ENCODE measurements at places on chromosomes 6 and 20.

DNA sequence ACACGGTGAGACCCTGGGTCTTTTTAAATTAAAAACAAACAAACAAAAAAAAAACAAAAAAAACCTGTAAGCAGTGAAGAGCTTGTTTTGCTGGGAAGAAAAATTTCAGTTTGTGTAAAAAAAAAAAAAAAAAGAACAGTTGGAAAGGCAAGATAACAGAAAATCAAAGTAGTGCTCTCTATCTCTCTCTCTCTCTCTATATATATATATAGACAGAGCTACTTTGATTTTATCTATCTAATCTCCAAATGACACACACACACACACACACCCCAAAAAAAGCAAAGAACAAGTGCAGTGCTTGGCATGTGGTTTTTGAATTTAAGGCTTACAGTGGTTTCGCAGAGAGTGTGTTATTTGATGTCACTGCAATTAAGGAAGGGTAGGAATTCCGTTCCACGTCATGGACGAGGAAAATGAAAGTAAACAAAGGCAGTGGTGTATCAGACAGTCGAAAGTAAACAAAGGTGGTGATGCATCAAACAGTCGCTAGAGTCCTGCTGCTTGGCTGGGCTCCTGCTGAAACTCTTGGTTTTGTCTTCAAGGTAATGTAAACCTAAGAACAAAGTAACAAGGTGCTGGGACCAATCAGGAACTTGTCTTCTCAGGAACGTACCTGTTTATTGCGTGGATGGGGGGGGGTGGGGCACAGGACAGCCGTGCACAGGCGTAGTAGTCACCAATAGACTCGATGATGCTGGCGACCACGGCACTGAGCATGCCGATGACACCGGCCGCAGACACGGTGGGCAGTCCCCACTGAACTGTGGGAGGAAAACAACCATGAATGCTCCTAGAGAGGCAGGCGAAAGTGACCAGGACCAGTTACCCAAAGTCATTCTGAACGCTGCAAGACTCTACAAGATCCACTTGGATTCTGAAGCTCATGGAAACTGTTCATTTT, 131.8 kb downstream of the SLC23A2 start:
- DNase-seq, result peak; percentile 18

- no peak for DNase-seq
Measured at GRCh38 chr6:44278315-44278714, 8.1 kb downstream of the TMEM151B start.

GRCh38 chr6:124854338-124854922, 107.8 kb upstream of the RNF217 start:
- DNase-seq, result no peak

- no peak for DNase-seq
Measured at GRCh38 chr6:44339763-44340625, 2.5 kb upstream of the SPATS1 start.

- DNase-seq, result no peak
Measured at GRCh38 chr20:36469973-36470372, 71.3 kb upstream of the MYL9 start.

GRCh38 chr6:150813993-150814359, 51.5 kb upstream of the MTHFD1L start:
- DNase-seq, result no peak

DNA sequence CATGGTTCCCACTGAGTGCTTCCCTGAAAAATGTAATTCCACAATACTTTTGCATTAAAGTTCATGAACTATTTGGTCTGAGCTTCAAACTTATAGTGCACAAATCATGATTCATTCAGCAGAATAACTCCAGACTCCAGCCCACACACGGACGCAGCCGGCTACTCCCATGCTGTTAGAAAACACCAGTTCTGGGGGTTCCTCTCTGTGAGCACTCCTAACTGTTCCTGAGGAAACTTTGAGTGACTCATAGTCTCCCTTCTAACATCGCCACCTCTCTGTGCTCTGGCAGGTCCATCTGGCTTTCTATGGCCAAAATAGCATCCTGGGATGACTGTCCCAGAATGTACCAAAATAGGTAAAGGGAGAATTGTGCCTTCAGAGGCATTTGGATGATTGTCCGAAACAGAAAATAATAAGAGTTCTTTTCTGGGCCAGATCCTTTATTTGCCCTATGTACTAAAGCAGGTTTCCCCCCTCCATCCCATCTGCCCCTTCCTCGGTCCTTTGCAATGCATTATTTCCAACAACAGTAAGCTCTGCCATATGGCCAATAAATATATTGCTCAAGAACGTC, 32.3 kb upstream of the LY86 start:
- DNase-seq, result no peak

GRCh38 chr6:44569931-44570385, 182.5 kb downstream of the CDC5L start:
- DNase-seq, result no peak

DNA sequence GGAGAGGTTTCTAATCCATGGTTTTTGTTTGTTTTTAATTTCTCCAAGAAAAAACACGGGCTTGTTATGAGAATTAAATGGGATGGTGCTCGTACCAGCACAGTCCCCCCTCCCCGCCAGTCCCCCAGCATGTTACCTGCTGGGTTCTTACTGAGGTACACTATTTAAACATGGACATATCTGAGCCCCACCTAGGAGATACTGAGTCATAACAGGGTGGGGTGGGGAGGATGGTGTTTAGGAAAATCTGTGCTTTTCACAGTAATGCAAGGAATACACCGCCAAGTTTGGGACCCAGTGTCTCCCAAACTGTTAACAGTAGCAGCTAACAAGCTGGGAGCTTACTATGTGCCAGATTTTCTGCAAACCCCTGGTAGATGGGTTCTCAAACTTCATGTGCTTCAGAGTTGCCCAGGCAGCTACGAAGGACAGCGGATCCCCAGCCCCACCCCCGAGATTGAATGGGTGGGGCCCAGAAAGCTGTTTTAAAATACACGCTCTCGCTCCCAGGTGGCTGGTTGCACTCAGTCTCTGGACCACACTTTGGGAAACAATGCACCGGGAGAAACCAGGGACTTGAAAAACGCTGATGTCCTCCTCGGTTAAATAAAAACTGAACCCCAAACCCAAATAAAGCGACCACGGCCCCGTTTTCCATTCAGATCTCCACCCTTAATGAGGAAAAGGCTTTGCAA, 995 bp downstream of the ZFP64 start:
- no peak for DNase-seq

DNA sequence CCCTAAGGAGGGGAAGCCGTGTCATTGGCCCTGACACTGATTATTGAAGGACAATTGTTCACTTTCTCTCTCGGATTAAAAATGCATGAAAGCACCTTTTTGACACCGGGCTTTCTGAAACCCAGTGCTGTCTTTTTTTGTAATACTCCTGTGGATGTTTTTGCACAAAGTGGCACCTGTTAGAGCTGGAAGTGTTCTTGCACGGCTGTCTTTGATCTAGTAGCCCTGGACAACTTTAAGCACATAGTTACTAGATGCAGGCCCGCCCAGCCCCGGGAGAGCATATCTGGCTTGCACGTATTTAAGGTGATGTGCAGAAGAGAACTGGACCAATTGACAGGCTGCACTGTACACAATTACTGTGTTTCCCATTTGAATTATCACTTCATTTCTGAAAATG, 72.6 kb downstream of the ARID1B start:
- DNase-seq, result no peak

DNA sequence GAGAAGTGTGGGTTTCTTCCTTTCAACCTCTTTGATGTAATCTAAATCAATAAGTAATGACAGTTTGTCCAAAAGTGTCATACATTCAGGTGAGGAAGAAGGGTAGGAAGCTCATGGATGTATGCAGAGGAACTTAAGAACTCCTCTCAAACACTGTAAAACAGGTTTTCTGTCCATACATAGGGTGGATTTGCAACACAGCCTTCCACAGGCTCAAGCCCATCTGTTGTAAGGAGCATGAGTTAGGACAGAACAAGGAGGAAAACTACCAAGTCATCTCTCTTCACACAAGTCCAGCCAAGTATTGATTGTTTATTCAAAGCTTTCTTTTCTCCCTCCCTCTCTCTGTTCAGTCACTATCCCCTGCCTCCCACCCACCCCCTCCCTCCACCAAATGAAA, 49.0 kb upstream of the CDYL start:
- DNase-seq, result no peak

- DNase-seq, result peak; percentile 22
Measured at GRCh38 chr6:100573166-100573565, 108.4 kb upstream of the SIM1 start.

DNA sequence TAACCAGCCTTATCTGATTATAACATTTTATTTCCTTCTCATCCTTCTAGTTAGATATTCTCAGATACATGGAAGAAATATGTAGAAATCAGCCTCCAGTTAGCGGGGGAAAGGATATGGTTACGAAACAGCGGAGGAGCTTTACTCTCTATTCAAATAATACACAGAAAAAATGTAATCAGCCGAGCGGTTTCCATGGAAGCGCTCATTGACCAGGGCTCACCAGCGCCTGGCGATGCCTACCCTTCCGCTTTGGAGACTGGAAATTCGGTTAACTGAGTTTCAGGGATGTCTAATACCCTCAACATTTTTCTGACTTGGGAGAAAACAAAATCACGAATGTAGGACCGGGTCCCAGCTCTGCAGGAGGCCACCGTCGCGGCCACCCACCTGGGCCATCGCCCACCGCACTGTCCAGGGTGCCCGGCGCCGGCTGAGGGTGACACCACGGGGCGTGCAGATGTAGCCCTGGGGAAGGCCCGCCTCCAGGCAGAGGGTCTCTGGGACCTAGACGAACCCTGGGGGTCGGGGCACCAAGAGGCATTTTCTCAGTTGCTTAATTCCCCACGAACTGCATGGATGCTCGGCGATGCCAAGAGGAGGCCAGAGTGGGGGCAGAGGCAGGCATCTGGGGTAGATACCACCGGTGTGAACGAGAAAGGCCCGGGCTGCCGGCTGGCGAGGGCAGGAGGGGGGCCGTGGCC, 1.7 kb downstream of the PRR18 start:
- DNase-seq, result no peak

- DNase-seq, result no peak
Measured at GRCh38 chr6:104860221-104860620, 502 bp upstream of the HACE1 start.

DNA sequence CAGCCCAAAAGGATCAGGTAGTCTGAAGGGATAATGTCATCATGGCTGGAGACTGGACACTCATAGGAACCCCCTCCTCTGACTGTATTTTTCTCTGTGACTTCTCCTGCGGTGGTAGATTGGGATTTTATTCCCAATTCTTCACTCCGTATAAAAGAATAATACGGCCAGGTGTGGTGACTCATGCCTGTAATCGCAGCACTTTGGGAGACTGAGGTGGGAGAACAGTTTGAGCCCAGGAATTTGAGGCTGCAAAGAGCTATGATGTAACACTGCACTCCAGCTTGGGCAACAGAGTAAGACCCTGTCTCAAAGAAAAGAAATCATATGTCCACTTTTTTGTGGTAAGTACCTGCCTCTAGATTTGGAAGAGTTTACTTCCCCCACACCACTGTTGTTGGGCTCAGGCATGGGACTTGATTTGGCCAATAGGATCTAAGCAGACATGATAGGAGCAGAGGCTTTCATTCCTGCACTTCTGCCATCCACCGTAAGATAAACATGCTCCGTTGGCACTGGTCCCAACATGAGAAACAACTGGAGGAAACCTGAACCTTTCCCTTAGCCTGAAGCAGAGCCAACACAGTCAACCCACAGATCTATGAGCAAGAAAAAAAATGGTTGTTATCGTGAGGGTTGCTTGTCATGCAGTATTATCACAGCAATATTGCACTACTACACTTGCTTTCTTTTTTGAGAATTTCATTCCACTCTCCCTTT, 82.0 kb downstream of the JPH2 start:
- DNase-seq, result peak; percentile 18

GRCh38 chr6:153623496-153623895, 415.5 kb upstream of the OPRM1 start:
- no peak for DNase-seq

- DNase-seq, result no peak
Measured at GRCh38 chr6:90374201-90374600, 77.6 kb upstream of the BACH2 start.

- DNase-seq, result no peak
Measured at GRCh38 chr6:39961178-39961577, 26.9 kb upstream of the MOCS1 start.

GRCh38 chr20:568097-568652, 24.6 kb upstream of the CSNK2A1 start:
- DNase-seq, result no peak

DNA sequence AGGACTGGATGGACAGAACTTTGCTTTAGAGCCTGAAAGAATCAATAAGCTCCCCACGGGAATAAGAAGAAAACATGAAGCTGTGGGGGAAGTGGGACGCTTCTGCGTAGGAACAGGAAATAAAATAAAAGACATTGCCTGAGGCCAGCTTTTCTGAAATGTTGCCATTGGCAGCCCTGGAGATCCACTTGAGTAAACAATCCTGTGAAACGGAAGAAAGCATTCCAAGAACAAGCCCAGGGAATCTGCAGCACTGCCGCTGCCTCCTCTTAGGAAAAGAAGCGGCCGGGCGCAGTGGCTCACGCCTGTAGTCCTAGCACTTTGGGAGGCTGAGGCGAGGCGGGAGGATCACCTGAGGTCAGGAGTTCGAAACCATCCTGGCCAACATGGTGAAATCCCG, 182.3 kb upstream of the RALGAPA2 start:
- DNase-seq, result no peak

DNA sequence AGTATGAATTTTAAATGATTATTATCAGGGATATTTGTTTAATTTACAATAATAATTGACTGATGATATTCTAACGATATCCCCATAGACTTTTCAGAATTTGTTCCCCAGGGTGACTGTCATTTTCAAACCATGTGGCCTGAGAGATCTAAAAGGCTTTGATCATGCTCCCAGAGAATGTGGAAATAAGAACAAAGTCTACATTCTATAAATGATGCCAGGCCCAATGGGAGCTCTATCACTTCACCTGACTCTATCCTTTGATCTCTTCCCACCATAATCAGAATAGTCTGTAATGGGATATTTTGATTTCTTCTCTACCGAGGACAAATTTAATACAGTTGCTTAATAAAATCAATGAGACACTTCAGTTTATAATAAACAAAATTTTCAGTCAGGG, 483.4 kb upstream of the IRAK1BP1 start:
- no peak for DNase-seq

DNA sequence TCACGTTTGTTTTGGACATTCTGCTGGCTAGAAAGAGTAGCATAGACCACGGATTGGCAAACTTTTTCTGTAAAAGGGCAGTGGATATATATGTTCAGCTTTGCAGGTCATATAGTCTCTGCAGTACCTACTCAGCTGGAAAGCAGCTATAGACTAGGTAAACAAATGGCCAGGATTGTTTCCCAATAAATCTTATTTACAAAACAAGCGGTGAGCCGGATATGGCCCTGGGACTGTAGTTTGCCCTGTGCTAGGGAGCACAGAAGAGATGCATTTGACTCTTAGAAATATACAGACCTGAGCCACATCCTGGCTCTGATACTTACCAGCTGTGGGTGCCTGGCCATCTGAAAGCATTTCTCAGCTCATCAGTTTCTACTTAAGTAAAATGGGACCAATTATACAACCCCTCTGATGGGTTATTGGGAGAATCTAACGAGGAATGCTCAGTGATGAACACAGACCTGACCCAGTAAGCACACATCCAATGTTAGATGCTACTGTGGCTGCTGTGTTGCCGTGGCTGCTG, 120.7 kb downstream of the TSHZ2 start:
- no peak for DNase-seq

- DNase-seq, result no peak
Measured at GRCh38 chr6:136523196-136523595, 27.0 kb downstream of the MAP7 start.

- DNase-seq, result no peak
Measured at GRCh38 chr6:10643201-10643651, 51.2 kb downstream of the C6orf52 start.

GRCh38 chr6:34239893-34240292, 3.2 kb downstream of the HMGA1 start:
- no peak for DNase-seq
